ENCODE measurements at places on chromosomes 16 and 17. TPM values are rescaled to one million over a fixed set of nuclear protein-coding genes. Genes with fewer than 3 reads are reported as not detected.

The TPSB2 gene
- not detected for total RNA-seq

The SERPINF2 gene
- 2.2 TPM for total RNA-seq

The KLHL10 gene
- not detected for total RNA-seq

The WIPF2 gene
- 7.0 TPM for total RNA-seq

The CFAP52 gene
- total RNA-seq, result 0.43 TPM

The ENPP7 gene
- not detected for total RNA-seq

The CHST5 gene
- not detected for total RNA-seq

The PRAC1 gene
- not detected for total RNA-seq

The TBX6 gene
- 1.1 TPM for total RNA-seq

The CCL22 gene
- not detected for total RNA-seq

The RPL23 gene
- total RNA-seq, result 1,953 TPM

The HCFC1R1 gene
- 8.3 TPM for total RNA-seq

The CIITA gene
- 0.24 TPM for total RNA-seq

The MYO15A gene
- total RNA-seq, result under 0.01 TPM

The KRTAP2-2 gene
- total RNA-seq, result not detected

The VAT1 gene
- total RNA-seq, result 149 TPM

The CCL17 gene
- not detected for total RNA-seq

The PYDC1 gene
- not detected for total RNA-seq

The P2RX1 gene
- total RNA-seq, result not detected

The LUC7L3 gene
- total RNA-seq, result 14.2 TPM

The PPY gene
- total RNA-seq, result not detected

The C17orf78 gene
- not detected for total RNA-seq

The RNF112 gene
- 0.43 TPM for total RNA-seq

The SCNN1G gene
- total RNA-seq, result 0.85 TPM

The NOG gene
- 10.4 TPM for total RNA-seq

The LGALS9C gene
- not detected for total RNA-seq

The PRDM7 gene
- not detected for total RNA-seq

The PARD6A gene
- total RNA-seq, result 1.9 TPM

The RNF166 gene
- 18.5 TPM for total RNA-seq

The NOD2 gene
- 14.0 TPM for total RNA-seq

The B3GNT9 gene
- total RNA-seq, result 15.8 TPM

The FSCN2 gene
- 1.9 TPM for total RNA-seq

The TEX19 gene
- not detected for total RNA-seq

The VAC14 gene
- total RNA-seq, result 16.0 TPM

The EIF4A3 gene
- 135 TPM for total RNA-seq

The SLC13A5 gene
- total RNA-seq, result 0.21 TPM

The EFCAB5 gene
- under 0.01 TPM for total RNA-seq

The AOC2 gene
- 0.96 TPM for total RNA-seq

The HSDL1 gene
- 25.1 TPM for total RNA-seq

The ABCC6 gene
- 0.48 TPM for total RNA-seq

The CTRB1 gene
- not detected for total RNA-seq

The CDRT15 gene
- not detected for total RNA-seq

The MYOCD gene
- total RNA-seq, result under 0.01 TPM

The ABCC3 gene
- 30.4 TPM for total RNA-seq

The KCNAB3 gene
- total RNA-seq, result not detected

The COPS3 gene
- total RNA-seq, result 83.3 TPM

The USP36 gene
- total RNA-seq, result 24.1 TPM

The ADORA2B gene
- 34.7 TPM for total RNA-seq

The ITGB4 gene
- total RNA-seq, result 367 TPM

The TSPAN10 gene
- total RNA-seq, result 0.48 TPM

The PDILT gene
- not detected for total RNA-seq

The DVL2 gene
- total RNA-seq, result 66.3 TPM

The SPATA22 gene
- not detected for total RNA-seq

The LRRC36 gene
- total RNA-seq, result not detected

The EVI2B gene
- not detected for total RNA-seq

The SUZ12 gene
- 22.2 TPM for total RNA-seq

The PLK1 gene
- 6.0 TPM for total RNA-seq

The ETV4 gene
- 5.1 TPM for total RNA-seq
